A172 (cell line): ENCODE measurements at places on chromosomes 12 and 14. TPM values are rescaled to one million over a fixed set of nuclear protein-coding genes. Genes with fewer than 3 reads are reported as not detected.

- DNase-seq, result peak; percentile 89
Observed at GRCh38 chr14:22977684-22978486, 4.5 kb downstream of the AJUBA start.

GRCh38 chr14:51988221-51988620 is 1.1 kb upstream of the RTRAF start:
- no peak for DNase-seq

The PPM1H gene
- 7.0 and 9.2 TPM in 2 replicates for total RNA-seq

DNA sequence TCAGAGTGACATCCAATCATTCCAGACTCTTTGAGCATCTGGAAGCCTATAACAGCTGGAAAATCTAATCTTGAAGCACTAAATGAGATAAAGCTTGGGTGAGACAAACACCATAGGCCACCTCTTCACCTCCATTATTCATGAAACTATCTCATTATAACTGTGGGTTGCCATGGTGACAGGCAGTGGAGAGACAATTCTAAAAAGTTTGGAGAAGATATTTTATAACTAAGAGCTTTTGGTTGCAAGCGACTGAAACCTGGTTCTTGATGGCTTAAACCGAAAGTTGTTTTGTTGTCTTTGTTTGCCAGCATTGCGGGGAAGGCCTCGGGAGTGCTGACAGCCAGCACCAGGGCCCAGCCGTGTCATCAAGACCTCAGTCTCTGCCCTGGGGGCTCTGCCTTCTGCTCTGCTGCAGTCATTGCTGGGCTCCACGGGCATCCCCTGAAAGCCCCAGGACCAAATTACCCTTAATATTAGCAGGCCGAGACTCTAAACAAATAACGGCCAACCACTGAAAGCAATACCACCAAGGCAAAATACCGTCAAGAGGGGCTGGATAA is 353.6 kb upstream of the SFSWAP start:
- no peak for DNase-seq

The EMP1 gene
- total RNA-seq, result 28.7 and 41.0 TPM in 2 replicates

- no peak for DNase-seq
Observed at GRCh38 chr12:106021516-106021915, 117.2 kb downstream of the NUAK1 start.

GRCh38 chr14:77647853-77648252 is 31.4 kb upstream of the SPTLC2 start:
- DNase-seq, result no peak
